D341Med (cell line): ENCODE measurements at places on chromosomes 7 and 10.

DNA sequence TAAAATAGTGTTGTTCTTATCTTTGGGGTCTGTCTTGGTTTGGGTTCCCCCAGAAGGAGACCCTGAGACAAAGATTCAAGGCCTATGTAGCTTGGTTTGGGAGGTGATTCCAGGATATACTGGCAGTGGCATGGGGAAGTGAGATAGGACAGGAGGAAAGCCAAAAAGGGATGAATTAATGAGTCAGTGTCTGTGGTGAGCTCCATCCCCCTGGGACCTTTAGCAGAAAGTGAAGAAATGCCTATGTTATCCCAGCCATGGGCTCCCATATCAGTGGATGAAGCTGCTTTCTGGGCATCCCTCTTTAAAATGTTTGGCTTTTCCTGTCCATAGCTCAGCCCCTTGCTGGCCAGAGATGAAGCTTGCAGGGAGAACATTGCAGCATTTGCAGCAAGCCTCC, 217.0 kb upstream of the CTBP2 start:
- DNase-seq: no peak

GRCh38 chr7:151405588-151405987, 4.2 kb downstream of the WDR86 start:
- no peak for DNase-seq

- no peak for DNase-seq
These were observed 860 bp downstream of the IQUB start for GRCh38 chr7:123533553-123533917.

GRCh38 chr7:25812086-25812850, 339.7 kb upstream of the NFE2L3 start:
- no peak for DNase-seq

DNA sequence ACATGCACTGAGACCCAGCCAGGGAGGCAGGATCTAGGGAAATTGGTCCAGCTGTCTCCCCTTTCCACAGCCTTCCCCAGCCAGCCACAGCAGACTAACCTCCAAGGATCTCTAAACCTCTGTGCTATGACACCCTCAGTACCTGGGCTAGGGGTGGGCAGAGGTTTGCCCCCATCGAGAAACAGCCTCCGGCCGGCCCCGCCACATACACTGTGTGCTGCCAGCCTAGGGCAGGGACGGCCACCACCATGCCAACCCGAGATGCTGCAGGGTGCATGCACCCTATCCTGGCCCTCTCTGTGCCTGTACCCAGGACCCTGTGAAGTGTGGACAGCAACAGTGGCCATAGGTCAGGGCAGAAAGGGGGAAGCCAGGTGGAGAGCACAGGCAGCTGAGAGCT, 58.1 kb downstream of the PARP12 start:
- no peak for DNase-seq

DNA sequence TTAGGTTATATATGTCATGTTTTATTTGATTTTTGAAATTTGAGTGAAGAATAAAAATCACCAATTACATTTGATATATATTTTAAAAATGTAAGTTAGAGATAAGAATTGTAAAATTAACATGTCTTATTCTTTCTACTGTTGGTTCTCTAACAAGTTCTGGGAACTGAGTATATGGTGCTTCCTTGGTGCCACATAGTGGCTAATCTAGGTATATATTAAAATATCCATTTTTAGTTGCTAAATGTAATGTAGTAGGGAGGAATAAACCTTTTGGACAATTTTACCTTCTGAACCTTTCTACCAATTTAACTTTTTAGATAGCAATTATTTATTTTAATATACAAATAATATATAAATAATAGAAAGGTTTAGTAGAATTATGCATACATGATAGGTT, 17.5 kb downstream of the CFAP69 start:
- peak; percentile 28 for DNase-seq

DNA sequence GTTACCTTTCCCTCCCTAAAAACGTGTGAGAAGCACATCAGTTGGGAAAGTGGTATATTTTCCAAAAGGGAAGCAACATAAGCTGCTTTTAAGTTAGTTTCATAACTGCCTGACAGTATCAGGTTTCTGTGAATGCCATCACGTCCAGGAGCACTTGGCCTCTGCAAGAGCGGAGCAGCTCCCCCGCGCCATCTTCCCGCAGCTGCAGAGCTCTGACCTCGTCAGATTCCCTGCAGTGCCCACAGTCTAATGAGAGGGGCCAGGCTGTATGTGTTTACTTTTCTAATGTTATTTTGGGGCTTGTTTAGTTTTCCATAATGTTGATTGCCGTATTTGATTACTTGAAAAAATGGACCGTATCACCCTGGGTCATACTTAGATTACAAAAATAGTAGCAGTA, 74.2 kb downstream of the MGMT start:
- DNase-seq: no peak

- no peak for DNase-seq
These were observed 944.7 kb downstream of the SORCS3 start for GRCh38 chr10:105585753-105586152.

DNA sequence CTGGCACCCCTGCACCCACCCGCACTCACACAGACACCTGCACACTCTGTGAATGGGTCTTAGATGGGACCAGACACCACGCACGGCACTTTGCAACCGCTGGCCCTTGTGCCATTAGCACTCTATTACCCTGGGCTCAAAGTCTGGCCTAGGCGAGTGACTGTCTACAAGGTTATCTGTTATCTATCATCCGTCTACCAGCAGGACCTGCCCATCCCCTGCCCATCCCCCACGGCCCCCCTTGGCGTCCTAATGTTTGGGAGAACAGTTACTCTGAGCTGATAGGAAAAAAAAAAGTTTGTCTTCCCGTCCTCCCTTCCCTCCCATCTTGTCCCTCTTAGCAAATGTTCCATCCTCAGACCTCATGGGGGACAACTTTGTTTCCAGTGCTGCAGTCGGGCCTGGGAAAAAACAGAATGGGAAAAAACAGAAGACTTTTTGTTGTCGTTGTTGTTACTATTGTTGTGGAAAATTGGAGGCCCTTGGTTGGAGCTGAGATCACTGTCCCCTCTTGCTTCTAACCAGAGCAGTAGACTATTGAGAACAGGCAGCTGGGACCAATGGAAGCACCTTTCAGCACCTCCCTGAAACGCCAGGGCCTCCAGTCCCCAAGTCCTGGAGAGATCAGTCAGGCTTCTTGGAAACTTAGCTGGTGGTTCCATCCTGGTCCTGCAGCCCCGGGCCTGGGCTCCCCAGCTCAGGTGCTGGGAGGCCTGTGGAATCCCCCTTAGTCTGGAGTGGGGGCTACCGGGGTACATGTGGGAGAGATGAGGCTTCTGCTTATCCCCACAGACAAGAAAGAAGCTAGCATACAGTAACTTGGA, 12.2 kb downstream of the UNCX start:
- no peak for DNase-seq

GRCh38 chr7:154372011-154372601, 319.9 kb downstream of the DPP6 start:
- DNase-seq: no peak

DNA sequence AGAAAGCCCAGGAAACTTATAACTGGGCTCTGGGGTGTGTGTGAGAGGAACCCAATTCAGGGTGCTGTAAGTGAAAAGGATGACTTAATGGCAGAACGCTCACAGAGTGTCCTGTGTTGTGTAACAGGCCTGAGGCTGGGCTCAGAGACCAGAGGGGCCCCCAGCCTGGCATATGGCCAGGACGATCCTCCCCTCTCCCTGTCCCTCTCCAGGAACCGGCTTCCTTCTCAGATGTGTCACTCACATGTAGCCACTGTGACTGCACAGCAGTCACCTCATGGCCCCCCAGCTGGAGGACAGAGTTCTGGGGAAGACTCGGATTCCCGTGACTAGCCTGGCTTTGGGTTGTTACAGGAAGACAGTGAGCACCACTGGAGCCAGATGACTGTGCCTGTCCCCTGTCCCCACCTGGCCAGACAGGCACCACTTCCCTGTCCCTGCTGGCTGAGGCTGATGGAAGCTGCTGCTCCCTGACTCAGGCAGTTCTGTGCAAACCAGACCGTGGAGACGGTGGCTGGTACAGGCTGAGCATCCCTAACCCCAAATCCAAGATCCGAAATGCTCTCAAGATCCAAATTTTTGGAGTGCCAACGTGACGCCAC, 220.5 kb downstream of the MLLT10 start:
- no peak for DNase-seq

GRCh38 chr10:128932071-128932820, 534.8 kb upstream of the MGMT start:
- DNase-seq: no peak

- DNase-seq: no peak
These were observed 98.1 kb upstream of the RSU1 start for GRCh38 chr10:16915300-16915699.

- DNase-seq: no peak
These were observed 275.2 kb downstream of the ACTR3B start for GRCh38 chr7:153034791-153035190.

GRCh38 chr10:98276311-98276710, 8.3 kb upstream of the LOXL4 start:
- no peak for DNase-seq

- no peak for DNase-seq
These were observed 400.7 kb upstream of the MKI67 start for GRCh38 chr10:128526791-128527375.

DNA sequence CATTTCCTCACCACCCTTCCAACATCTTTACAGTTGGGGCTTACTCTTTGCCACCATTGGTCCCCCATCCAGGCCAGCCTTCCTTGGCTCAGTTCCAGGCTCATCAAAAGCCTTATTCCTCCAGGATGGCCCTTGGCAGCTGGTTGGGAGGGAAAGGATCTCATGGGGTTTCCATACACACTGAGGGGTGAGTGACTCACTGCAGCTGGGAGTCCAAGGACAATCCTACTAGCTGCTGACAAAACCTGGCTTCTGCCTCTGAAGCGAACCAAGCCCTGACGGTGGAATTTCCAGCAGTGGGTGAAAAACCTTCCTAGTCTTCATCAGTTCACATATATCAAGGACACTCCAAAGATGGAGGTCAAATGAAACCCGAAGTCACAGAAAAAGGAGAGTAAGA, 22.9 kb downstream of the CRHR2 start:
- no peak for DNase-seq

DNA sequence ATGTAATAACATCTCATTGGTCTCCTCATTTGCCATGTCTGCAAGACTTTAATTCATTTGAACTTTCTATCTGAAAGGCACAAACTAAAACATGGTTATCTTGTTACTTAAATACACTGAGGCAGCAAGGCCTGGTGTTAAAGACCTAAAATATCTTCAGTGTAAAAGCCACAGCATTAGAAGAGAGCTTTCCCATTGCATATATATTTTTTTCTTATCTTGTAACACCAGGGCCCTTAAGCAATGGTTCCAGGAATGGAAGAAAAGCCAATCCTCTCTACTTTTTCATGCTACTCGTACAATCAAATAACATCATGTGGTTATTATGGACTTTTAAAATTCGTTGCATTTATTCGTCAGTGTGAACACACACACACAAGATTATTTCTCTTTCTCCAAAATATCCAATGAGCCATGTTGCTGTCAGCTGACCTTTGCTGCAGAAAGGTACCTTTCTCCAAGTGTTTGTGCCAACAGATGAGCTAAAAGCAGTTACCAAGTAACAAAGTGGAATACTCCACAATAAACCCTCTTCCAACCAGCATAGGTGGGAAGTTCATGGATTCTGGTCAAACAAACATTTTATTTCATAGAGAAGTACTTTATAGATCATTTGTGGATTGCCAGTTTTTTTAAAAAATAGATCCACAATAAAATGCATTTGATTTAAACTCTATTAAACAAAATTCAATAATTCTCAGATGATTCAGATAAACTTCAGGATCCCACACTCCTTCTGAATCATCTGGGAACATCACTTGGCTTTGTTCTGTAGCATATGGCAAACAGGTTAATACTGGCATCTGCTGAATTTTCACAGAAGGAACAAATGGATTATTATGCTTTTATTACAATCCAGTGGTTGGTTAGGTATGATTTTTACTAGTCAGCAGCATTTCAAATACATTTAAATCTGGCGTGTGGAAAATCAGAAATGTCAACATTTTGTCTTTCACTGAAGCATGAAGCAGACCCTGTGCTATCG, 63.3 kb upstream of the AGBL3 start:
- no peak for DNase-seq

DNA sequence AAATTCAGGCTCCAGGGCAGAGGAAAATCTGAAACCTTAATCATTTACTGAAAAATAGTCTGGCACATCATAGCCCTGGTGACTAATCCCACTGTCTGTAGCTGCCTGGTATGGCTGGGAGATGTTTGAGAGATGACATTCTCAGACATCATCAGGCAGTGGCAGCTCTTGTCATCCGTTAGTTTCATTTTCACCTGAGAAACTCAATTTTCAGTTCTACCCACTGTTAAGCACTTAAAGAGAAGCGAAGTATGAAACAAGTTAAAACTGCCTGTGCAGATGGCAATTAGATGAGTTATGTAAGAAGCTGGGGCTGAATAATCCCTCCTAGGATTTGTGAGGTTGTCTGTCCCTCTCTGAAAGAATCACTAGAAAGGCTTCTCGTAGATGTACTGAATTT, 150.2 kb downstream of the NSUN6 start:
- peak; percentile 52 for DNase-seq

DNA sequence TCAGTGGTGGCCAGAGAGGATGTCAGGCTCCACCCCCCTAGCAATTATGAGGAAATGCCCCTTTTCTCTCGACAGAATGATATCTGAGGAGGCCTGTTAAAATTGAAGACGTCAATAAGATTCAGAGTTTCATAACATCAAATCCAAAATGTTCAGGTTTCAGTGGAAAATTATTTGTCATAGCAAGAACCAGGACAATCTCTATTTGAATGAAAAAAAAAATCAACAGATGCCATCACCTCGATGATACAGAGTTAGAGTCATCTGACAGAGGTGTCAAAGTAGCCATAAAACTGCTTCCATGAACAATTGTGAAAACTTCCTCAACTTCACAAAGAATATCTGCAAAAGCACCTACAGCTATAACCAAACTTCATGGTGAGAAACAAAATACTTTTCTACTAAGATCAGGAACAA, 7.7 kb downstream of the TMEM273 start:
- DNase-seq: no peak

GRCh38 chr10:109982812-109983211, 25.0 kb upstream of the ADD3 start:
- DNase-seq: no peak

DNA sequence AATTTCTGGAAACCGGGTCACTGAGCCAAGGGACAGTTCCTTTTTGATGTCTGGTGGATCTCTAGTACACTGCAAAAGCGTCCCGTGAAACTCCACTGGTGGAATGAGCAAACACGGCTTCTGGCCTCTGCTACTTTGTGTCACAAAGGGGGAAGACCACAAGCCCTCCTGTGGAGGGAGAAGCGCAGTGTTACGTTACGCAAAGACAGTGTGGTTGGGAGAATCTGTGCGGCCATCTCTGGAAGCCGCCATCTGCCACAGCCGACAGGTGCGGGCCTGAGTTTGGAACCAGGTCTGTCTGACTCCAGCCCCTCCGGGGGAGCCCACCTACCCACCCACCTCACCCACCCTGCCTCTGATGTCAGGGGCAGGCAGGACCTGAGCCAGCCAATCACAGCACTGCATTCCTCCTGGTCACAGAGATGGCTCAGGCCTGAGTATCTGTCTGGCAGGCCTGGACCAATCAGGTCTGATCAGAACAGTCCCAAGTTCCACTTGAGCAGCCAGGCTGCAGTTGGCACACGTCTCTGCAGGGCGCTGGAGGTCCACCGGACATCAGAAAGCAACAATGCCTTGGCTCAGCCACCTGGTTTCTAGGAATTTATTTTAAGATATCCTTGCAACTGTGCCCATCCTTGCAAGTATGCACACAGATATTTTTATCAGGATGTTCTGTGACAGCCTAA, 3.0 kb upstream of the CYP2W1 start:
- DNase-seq: no peak

GRCh38 chr7:97118306-97118917, 914 bp downstream of the SDHAF3 start:
- DNase-seq: no peak
